Hematopoietic multipotent progenitor cell (in vitro differentiated cells): ENCODE measurements at places on chromosomes 13 and 19. TPM values are rescaled to one million over a fixed set of nuclear protein-coding genes. Genes with fewer than 3 reads are reported as not detected.

The NTF4 gene
- not detected for total RNA-seq

The ZNF415 gene
- total RNA-seq, result 4.6 TPM

The PEAK3 gene
- under 0.01 TPM for total RNA-seq

The ZNF780A gene
- 3.8 TPM for total RNA-seq

The ACP7 gene
- not detected for total RNA-seq

The KLK3 gene
- total RNA-seq, result under 0.01 TPM

The NCAN gene
- not detected for total RNA-seq

The SELENOV gene
- total RNA-seq, result not detected

The GARIN5A gene
- total RNA-seq, result 1.1 TPM

The CADM4 gene
- 0.27 TPM for total RNA-seq

The COL4A2 gene
- total RNA-seq, result 0.27 TPM

The DAND5 gene
- under 0.01 TPM for total RNA-seq

The TBC1D17 gene
- 7.8 TPM for total RNA-seq

The CPAMD8 gene
- total RNA-seq, result 0.81 TPM

The SPHK2 gene
- 10.0 TPM for total RNA-seq

The SRRM5 gene
- total RNA-seq, result under 0.01 TPM

The RANBP3 gene
- 61.9 TPM for total RNA-seq

The AMER2 gene
- under 0.01 TPM for total RNA-seq

The FOXA3 gene
- total RNA-seq, result 1.6 TPM

The NLRP4 gene
- not detected for total RNA-seq

The TMEM59L gene
- total RNA-seq, result not detected

The MCF2L gene
- total RNA-seq, result 3.2 TPM

The FAAP24 gene
- 1.6 TPM for total RNA-seq

The ZNF568 gene
- total RNA-seq, result 7.8 TPM

The MZT1 gene
- total RNA-seq, result 1.9 TPM

The DHDH gene
- total RNA-seq, result under 0.01 TPM

The NFIC gene
- 36.1 TPM for total RNA-seq
